ENCODE measurements at places on chromosomes 11 and 22.
A peak's percentile ranks its signal among the peaks of the same experiment; 100 is the strongest.

DNA sequence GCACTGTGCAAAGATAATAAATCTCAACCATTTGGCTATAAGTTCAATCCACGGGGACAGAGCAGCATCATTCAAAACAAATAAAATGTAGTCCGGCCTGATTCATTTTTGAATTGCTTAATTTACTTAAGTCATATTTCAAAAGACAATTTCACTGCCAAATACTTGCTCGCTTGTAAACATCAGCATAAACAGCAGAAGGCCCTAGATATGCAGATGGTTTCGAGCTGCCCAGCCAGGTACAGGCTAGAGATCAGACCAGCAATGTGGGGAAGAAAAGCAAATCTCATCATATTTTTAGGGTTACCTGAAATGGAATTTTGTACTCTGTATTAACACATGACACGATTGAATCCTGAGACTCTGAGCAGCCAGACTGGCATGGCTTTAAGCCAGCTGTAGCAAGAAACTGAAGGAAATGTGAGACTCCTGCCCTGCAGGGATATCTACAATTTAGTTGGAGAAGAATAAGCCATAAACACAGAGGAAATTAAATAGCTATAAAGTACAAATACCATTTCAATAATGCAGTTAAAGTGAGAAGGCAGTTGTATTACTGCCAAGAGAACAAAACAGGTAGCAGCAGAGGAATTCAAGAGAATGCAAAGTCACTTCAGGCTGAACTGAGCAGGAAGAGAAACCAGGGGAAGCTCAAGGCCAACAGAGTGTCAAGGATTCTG lies 440.3 kb downstream of the ETS1 start:
- no peak for DNase-seq

DNA sequence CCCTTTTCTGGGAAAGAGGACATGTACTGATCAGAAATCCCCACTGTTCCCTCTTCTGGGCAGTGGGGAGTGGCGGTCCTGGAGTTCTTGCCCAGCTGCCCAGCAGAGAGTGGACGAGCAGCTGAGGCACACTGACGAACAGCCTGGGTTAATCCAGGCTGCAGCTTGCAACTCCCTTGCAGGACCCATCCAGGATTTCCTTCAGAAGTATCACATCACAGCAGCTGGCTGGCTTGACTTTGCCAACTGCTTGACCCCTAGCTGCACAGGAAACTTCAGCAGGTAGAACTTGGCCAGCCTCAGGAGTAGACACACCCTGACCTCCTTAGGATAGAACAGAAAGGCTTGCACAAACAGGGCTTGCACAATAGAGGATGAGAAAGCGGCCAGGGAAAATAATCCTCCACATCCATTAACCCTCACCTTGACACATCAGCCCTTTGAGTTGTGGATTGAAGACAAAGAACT lies 27.9 kb upstream of the FZD4 start:
- DNase-seq, result no peak

GRCh38 chr11:97143463-97143862 lies 753.6 kb downstream of the JRKL start:
- DNase-seq, result no peak

DNA sequence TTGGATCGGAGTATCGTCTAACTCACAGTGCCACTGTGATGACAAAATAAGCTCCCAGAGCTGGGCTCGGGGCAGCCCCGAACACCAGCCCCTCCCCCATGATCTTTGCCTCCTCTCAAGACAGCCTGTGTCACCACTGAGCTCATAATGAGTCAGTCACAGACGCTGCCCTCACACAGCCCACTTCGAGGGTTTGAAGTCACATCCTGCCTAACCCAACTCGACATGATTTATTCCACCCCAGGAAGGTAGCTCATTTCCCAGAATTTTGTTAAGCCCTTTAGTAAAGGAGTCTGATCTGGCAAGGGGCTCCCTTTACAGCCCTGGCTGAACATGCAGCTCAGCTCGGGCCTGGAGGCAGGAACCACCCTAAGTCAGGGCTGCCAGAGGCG lies 22.8 kb downstream of the MYH9 start:
- peak; percentile 98 for DNase-seq

GRCh38 chr11:101051677-101052076 lies 77.9 kb downstream of the PGR start:
- no peak for DNase-seq

- no peak for DNase-seq
Observed at GRCh38 chr11:87180742-87181141, 143.0 kb downstream of the TMEM135 start.

GRCh38 chr22:42889304-42889703 lies 32.2 kb upstream of the ARFGAP3 start:
- DNase-seq, result no peak

DNA sequence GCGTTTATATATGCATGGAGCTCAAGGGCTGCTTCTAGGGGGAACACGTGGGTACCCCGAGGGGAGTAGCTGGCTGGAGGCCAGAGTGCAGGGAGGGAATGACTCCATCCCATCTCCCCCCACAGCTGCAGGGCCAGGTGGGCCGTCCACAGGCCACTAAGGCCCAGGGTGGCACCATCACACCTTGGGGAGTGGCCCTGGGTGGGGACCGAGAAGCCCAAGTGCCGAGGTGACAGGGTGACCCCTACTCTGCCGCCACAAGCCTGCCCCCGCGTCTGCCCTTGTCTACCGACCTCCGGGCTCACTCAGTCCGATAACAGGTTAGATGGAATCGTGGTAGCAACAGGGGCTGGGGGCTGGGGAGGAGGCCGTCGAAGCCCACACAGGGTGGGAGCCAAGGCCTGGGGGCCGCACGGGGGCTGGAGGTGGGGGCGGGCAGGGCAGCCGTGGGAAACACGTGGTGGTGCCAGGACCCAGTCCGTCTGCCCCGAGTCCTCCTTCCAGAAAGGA lies 125.7 kb downstream of the KCNQ1OT1 start:
- no peak for DNase-seq

DNA sequence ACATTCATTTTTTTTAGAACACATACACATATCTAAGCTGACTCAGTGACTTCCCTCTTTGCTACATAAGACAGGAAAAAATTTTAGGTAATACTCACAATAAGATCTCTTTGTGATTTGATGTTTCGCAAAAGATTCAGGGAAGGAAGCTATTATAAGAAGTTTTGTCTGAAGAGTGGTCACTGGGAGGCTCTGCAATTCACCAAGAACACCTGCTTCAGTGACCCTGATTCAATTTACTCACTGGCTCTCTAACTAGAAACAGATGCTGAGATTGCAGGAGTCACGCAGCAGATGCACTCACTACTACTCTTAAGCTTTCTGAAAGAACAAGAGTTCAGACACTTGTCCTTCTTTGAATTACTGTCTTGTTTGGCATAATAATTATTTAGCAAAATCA lies 193.6 kb upstream of the DDI1 start:
- no peak for DNase-seq

DNA sequence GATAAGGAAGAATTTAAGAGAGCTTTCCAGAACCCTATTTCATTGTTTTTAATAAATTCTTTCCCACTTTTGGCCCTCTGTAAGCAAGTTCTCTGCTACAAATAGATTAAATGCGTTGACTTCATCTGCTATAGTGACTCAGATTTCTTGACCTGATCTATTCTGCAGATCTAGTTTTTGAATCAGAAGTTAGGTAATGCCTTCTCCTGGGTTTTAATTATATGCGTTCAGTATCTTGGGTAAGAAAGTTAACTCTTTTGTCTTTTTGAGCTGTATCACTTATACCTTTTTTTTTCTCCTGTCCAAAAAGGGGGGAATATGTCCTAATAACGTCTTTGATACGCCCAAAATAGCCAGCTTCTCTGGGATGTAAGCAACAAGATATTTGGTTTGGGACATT lies 2.4 kb upstream of the HEPHL1 start:
- no peak for DNase-seq

DNA sequence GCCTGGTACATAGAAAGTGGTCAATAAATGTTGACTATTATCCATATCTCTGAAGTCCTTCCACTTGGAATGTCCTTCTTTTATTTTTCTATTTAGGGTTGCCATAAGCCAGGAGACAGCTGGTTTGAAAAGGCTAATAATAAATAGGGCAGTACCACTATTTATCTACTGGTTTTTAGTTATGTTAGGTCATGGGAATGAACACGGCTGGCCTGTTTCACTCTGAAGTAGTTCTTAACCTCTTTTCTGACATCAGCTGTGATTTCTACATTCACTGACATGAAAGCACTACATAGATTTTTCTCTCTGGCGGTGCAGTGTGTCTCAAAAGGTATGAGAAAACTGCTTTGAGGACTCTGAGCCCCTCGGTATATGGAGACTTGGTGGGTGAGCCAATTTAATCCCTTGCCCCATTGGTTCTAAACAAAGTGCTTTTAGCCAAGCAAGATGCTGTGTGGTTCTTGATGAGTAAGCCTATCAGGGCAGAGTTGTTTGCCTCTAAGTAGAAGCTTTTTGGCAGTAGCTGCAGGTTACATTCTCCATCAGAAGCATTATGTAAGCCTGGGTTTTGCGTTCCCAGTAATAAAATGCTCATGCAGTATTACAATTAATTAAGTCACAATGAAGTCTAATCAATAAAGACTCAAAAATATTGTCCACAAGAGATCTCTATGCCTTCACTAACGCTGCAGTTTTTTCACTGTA lies 48.7 kb upstream of the APOA1 start:
- DNase-seq, result no peak

DNA sequence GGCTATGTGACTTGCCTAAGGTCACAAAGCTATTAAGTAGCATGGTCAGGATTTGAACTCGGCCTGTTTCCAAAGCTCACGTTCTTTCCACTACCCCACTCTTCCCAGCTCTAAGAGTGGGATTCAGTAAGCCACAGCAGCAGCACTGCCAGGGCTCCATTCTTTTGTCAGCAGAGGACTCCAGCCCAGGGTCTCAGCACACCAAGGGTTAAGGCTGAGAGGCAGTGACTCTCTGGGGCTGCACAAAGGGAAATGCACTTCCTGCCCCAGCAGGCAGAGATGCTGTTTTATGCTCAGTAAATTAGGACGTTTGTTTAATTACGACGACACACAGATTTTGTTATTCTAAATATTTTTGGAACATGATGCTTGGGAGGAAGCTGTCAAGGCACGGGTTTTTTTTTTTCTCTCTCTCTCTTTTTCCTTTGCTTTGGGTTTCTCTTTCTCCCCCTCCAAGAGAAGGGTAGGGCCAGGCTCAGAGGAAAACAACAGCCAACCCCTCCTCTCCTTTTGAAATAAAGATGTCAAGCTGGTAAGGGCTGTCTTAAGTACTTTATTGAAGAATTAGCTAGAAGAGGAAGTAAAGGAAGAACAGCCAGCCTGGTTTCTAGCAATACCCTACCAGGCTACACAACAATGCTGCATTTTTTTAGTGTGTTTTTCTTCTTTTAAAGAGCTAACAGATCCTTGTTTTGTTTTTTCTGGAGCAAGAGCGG lies 2.8 kb downstream of the MYH9 start:
- DNase-seq, result no peak

GRCh38 chr22:45094825-45095224 lies 68.9 kb upstream of the NUP50 start:
- no peak for DNase-seq

DNA sequence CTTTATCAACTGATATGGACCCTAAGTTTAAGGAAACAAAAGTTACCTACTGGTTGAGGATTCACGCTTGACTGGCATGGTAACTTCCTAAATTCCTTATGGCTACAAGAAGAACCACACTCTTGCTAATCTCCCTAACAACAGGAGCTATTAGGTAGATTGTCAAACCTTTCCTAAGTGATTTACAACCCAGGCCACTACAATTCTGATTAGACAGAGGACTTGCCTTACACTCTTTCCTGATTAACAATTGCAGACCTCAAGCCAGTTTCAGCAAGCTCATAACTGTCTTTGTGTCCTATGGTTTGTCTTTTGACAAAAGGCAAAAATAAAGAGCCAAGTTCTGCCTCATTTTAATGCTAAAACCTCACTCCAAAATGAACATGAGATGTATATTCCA lies 16.3 kb downstream of the OR52K2 start:
- no peak for DNase-seq

DNA sequence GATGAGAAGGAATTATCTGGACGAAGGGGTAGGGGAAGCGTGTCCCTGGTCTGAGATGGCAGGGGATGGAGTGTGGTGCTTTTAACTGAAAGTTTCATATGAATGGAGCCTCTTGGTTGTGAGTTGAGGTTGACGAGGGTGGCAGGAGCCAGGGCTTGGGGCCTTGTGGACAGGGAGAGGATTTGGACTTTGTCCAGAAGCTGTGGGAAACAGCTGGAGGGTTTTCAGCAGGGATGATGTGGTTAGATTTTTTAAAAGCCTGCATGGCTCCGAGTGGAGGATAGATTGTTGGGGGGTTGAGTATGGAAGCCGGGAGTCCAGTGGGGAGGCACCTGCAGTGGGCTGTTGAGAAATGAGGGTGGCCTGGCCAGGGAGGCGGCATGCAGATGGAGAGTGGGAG lies 24.8 kb downstream of the MYO7A start:
- no peak for DNase-seq

GRCh38 chr11:7143908-7144307 lies 55.1 kb downstream of the RBMXL2 start:
- no peak for DNase-seq
